Stimulated activated CD8-positive, alpha-beta memory T cell treated with anti-CD3 and anti-CD28 coated beads, Interleukin-4, amount 100 ng/mL, for 4 hours (primary cell): ENCODE measurements at places on chromosomes 13 and 19.

DNA sequence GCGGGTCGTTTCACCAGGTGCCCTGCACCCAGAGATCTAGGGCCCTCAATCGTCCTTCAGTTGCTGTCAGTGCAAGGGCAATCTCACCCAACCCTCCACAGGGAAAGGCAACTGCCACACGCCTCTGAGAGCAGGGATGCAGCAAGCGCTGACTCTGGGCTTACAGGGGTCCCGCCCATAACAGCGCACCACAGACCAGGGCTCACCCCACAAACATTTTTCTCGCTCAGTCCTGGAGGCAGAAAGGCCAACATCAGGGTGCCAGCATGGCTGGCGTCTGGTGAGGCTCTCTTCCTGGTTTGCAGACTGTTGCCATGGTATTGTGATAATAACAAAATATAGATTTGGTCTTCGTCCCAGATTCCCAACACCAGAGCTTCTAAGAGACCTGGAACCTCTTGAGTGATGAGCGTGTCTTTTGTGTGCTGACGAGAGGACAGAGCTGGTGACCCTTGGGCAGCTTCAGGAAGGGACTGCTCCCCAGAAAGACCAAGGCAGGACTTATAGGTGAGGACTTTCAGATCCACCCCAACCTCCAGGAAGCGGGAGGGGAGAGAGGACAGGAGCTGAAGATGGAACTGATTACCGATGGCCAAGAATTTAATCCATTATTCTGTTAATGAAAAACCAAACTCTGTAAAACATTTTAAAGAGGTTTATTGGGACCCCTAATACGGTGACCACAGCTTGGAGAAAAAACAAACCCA is 51.3 kb downstream of the C13orf46 start:
- DNase-seq: no peak

GRCh38 chr19:55441692-55442321 is 1.3 kb downstream of the SHISA7 start:
- no peak for DNase-seq

- no peak for DNase-seq
These were observed 643.6 kb downstream of the PCDH9 start for GRCh38 chr13:66586489-66586888.

GRCh38 chr19:39871886-39872866 is 26.0 kb upstream of the FBL start:
- DNase-seq: no peak

DNA sequence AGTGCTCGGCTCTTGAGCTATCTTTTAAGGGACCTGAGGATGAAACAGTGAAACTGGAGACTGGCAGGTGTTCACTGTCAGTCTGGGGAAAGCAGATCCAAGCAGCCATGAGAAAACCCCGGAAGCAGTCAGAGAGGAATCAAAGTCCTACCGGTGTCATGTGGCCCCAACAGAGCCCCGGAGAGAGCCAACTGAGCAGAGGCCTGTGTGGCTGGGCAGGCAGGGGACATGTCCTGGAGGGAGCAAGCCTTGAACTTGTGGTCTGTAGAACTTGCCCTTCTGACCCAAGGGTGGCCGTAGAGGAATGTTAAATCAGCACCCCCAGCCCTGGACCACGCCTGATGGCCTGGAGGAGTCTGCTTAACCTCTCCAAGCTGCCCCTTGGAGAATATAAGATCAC is 113.7 kb upstream of the ZNF507 start:
- DNase-seq: no peak
